Panc1 (cell line): ENCODE measurements at places on chromosomes 11 and 22. TPM values are rescaled to one million over a fixed set of nuclear protein-coding genes. Genes with fewer than 3 reads are reported as not detected.

DNA sequence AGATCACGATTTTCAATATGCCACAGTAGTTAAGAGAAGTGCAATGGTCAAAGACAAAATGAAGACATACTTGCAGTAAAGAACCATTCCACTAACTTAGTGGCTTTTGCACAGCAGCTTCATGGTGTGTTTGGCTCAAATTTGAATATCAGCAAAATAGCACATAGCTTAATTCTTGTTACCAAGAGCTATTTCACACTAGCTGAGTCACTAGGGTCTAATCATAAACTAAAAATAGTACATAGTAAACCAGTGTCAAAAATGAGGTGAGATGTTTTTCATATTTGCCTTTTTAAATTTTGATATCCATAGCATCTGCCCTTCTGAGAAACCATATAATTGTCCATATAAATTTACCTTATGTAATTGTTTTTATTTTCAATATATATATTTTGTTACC lies 325.0 kb upstream of the LUZP2 start:
- DNase-seq: no peak

DNA sequence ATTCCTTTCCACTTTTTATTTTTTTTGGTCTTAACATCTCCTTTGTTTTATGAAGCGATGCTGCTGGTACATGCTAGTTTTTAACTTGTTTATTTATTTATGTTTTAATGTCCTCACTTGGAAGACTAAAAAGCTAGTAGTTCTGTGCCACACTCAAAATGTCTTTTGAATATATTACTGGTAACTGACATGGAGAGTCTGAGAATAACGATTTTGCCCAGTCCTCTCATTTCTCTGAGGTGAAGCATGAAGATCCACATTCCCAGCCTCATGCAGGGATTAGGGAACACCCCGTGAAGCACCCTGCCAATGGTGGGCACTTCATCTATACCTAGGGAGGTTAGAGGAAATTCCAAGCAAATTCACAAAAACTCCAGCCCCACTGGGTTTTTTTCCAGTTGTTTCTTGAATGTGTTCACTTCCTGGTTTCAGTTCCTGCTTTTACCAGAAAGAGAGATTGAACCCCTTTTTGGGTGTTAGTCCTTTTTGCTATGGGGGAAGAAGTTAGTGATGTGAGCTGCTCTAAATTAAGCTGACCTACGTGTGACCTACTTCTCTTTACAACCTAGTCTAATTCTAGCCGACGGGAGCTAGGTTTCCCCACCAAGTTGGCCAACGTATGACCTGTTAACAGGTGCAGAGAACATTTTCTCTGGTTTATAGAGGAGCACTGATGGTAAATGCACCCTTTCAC lies 106.1 kb downstream of the SLC1A2 start:
- no peak for DNase-seq

GRCh38 chr11:67311556-67312082 lies 8.3 kb downstream of the SSH3 start:
- no peak for DNase-seq

GRCh38 chr11:11442791-11443190 lies 89.7 kb upstream of the CSNK2A3 start:
- no peak for DNase-seq

The BIRC3 gene
- total RNA-seq: 65.4 TPM
